ENCODE measurements at places on chromosomes 12 and 14.

DNA sequence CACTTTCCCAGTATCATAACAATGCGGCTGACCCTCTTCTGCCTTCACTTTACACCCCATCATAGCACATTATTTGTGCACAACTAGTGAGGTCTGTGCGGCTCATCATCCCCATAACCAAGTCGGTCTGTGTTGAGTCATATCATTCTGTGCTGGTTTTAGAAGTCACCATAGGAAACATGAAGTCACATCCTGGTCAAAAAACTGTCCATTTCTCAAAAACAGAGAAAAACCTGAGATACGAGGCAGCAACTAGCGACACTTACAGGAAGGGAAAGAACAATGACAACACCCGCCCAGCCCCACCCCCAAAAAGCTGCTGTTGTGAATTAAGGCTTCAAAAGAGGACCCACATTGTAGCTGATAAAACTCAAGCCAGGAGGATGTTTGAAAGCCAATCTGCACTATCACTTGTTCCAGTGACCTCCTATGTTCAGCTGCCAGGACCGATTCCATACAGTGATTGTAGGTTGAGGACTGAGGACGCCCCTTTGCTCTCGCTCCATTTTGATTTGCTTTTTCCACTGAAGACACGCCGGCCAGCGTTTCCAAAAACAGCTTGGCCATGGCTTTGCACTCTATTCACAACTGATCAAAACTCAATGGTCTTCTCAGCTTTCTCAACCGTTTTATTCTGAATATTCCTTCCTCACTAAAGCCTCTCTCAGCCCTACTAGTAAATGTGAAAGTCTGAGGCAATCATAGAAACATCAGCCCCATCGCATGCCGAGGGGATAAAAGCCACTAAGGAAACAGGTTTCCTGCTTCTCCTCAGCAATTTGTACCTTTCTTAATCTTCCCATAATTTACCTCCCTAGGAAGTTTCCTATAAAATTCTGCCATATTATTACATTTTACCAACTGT lies 87.5 kb downstream of the DUSP16 start:
- DNase-seq = no peak

DNA sequence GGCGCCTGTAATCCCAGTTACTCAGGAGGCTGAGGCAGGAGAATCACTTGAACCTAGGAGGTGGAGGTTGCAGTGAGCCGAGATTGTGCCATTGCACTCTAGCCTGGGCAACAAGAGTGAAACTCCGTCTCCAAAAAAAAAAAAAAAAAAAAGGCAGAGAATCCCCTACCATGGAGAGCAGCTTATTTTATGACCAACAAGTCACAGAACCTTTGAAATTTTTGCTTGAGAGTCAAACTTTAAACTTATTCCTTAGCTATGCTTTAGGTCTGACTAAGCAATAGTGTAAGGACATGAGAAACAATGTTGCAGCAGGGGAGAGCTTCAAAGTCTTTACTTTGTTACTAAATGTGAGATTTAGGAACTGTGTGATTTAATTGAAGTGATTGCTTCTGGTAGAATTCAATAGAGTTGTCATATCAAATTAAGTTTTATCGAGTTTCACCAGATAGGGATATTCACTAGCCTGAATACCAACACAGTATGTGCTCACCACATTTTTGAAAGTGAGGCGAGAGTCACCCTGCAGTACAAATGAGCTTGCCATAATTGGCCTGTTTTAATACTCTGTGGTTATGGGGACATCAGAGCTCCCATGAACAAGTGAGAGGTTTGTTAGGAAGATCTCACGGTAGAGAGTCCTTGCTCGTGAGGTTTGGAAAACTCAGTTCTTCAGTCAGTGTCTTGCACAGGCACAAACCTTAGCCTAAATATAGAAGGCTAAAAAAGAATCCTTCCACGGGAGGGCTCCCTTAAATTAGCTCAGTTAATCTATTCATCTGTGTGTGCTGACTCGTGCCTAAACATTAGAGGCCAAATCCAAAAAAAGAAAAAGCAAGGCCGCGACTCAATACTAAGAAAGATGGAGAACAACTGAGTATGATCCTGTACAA lies 108.6 kb downstream of the SAMD4A start:
- no peak for DNase-seq

DNA sequence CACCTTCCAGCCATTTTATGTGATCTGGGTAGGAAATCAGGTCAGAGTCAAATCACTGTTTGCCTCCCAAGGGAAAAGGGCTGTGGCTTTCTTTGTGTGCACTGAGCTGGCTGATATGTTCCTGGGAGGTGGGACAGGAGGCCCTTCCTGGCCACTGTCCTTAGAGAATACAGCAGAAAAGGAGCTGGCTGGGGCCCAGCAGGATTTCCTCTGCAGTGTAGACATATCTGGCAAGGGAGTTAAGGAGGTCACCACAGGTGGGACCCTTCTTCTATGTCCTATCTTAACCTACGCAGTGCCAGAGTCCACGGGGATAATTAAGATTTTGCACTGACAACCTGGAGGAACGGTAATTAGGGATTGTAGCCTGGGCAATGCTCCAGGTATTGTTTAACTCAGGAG lies 145.3 kb downstream of the NTF3 start:
- no peak for DNase-seq

- DNase-seq = no peak
Measured at GRCh38 chr14:74942181-74942580, 13.2 kb downstream of the PGF start.

DNA sequence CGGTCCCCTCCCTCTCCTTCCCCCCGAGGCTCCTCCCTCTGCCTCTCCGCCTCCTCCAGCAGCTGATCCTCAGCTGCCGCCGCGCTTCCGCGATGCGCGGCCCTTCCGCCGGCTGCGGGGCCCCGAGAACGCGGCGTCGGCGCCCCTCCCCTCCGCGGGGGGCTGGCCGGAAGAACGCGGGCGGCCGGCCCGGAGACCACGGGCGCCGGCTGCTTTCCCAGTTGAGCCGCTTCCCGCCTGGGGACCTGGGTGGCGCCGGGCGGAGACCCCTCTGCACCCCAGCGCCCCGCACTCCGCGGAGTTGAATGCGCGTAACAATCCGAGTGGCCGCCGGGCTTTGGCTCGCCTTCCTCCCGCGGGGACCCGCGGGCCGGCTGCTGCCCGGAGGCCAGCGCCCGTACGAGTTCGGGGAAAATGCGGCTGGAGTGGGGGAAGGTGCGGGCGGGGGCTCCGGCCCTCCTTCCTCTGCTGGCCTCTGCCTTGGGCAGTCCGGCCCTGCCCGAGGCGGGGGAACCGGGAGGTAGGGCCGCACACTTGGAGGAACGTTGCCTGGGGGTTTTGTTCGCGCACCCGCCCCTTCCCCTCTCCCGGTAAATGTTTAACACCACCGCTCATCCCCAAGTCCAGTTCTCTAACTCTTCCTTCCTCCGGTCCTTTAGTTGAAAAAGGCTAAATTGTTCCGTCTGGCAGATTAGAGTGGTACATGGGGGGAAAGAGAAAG lies 393 bp upstream of the DCAF5 start:
- peak; percentile 96 for DNase-seq

- DNase-seq = no peak
Measured at GRCh38 chr12:9782547-9783382, 22.1 kb upstream of the CD69 start.

- DNase-seq = no peak
Measured at GRCh38 chr12:50110762-50111351, 1.2 kb upstream of the COX14 start.

GRCh38 chr14:93137864-93138263 lies 22.1 kb upstream of the ITPK1 start:
- peak; percentile 46 for DNase-seq

- DNase-seq = no peak
Measured at GRCh38 chr12:68932128-68932960, 627 bp downstream of the CPM start.

DNA sequence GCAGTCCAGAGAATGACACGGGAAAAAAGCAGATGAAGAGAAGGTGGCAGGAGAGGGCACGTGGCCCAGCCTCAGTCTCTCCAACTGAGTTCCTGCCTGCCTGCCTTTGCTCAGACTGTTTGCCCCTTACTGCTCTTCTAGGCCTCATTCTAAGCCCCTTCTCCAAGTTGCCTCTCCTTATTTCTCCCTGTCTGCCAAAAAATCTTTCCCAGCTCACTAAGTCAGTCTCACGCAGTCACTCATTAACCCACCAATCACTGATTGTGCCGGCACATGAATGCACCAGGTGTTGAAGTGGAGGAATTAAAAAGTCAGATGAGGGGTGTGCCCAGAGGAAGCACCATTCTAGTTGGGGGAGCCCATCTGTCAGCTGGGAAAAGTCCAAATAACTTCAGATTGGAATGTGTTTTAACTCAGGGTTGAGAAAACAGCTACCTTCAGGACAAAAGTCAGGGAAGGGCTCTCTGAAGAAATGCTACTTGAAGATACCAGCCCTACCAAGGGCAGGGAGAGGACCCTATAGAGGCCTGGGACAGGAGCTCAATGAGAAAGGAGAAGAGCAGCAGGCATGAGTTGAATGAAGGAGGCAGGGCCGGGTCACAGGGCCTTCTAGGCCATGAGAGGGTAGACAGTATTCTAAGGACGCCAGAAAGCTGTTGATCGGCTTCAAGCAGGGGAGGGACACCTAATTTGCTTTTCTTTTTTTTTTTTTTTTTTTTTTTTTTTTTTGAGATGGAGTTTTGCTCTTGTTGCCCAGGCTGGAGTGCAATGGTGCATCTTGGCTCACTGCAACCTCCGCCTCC lies 40.9 kb downstream of the DAD1 start:
- no peak for DNase-seq

GRCh38 chr12:110561471-110562201 lies 21.5 kb downstream of the PPTC7 start:
- DNase-seq = no peak

DNA sequence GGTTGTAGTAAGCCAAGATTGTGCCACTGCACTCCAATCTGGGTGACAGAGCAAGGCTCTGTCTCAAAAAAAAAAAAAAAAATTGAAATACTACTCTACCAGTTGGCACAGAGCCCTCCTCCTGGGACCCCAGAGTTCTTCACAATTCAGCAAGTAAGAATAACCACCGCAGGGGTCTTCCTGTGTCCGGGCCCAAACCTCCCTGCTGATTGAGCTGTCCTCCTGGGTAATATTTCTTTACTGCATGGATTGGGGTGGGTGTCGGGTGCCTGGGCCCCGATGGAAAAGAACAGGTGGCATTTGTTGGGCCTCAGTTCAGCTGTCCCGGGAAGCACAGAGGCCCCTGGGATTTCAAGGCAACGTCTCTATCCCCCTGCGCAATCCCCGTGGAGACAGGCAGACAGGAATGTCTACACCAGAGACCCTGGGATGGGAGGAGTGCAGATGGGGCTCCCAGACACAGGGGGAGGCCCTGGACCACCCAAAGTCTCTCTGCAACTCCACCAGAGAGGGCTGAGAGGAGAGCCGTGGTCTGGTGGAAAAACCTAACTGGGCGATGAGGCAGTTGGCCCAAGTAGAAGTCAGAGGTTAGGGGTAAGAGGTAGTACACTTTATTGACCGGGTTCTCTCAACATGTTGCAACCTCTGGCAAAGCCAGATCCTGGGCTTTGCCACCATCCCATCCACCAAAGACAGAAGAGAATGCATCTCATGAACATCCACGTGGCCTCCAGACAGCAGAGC lies 32.7 kb upstream of the VPS37B start:
- no peak for DNase-seq

- no peak for DNase-seq
Measured at GRCh38 chr14:69464379-69464778, 20.1 kb upstream of the PLEKHD1 start.

GRCh38 chr14:88496414-88496813 lies 58.4 kb downstream of the PTPN21 start:
- DNase-seq = no peak

DNA sequence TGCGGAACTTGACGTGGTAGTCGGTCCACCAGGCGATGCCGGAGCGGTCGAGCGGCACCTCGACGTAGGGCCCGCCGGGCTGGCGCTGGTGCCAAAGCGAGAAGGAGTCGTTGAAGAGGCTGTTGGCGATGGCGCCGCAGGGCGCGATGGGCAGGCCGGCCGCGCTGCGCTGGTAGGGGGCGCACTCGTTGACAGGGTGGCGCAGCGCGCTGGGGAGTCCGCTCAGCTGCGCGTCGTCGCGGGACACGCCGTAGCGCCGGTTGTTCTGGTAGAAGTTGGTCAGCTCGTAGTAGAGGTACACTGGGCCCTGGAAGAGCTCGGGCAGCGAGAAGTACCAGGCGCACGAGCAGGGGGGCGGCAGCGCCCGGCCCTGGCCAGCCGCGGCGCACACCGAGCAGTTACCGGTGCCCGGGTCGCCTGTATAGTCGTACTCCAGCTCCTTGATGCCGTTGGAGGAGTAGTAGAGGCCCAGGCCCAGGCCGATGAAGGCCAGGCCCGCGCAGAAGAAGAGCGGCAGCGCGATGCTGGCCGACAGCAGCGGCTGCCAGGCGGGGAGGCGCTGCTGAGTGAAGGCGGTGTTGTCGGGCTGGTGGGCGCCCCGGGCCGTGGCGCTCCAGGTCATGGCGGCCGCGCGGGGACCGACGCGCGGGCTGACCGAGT lies 482 bp downstream of the TMEM30B start:
- DNase-seq = peak; percentile 83

DNA sequence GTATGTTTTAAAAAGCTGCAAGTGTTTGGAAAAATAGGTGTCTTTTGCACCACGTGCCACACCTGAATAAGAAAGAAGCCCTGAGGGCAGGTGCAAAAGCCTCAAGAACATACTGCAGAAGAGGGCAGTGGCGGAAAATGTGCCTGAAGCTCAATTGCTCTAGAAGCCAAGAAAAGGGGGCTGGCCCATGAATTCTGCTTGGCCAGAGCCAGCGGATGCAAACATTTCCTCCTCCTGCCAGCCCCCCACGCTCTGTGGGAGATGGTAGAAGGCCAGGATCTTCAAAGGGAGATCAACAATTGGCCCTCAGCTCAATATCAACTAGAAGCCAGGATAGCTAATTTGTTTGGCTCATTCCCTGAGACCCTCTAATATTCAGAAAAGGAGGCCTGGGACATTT lies 80.3 kb upstream of the TMEM132D start:
- no peak for DNase-seq

- no peak for DNase-seq
Measured at GRCh38 chr12:55008944-55009585, 10.7 kb upstream of the NEUROD4 start.

GRCh38 chr14:49615776-49616175 lies 4.7 kb downstream of the RPL36AL start:
- no peak for DNase-seq

- DNase-seq = no peak
Measured at GRCh38 chr12:131758016-131758739, 47.3 kb downstream of the SFSWAP start.

GRCh38 chr14:90726656-90727055 lies 89.6 kb downstream of the TTC7B start:
- DNase-seq = no peak

DNA sequence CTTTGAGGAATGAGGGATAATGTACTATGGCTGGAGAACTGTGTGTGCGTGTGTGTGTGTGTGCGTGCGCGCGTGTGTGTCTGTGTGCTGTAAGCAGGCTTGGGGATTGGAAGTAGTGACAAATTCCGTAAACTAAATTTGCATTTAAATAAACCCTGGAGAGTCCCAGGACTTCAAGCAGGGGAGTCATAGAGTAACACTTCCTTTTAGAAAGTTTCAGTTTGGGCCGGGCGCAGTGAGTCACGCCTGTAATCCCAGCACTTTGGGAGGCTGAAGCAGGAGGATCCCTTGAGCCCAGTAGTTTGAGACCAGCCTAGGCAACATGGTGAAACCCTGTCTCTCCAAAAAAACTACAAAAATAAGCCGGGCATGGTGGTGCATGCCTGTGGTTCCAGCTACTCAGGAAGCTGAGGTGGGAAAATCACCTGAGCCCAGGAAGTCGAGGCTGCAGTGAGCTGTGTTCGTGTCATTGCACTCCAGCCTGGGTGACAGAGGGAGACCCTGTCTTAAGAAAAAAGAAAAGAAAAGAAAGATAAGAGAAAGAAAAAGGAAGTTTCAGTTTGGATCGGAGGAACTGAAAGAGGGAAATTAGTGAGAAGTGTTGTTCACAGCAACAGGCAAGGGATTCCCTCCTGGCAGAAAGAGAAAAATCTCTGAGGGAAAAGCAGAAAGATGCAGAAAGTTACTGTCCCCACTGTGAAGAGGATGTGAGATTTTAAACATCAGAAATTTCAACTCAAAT lies 222.7 kb upstream of the SOX5 start:
- no peak for DNase-seq
